NCI-H2081 (cell line): ENCODE measurements at places on chromosomes 3 and 15.

DNA sequence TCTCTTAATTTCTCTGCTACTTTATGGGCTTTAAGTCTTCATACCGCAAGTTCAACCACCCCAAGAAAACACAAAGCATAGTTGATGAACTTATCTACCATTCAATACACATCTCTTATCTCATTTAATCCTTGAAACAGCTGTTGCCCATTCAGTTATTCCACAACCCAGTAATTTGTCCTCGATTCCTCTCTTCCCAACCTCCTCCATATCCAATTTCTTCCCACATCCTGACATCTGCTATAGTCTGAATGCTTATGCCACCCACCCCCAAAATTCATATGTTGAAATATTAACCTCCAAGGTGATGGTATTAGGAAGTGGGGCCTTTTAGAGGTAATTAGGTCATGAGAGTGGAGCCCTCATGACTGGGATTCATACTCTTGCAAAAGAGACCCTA, 345.4 kb downstream of the ERC2 start:
- DNase-seq = no peak

GRCh38 chr3:130934442-130935089, 40.7 kb downstream of the ATP2C1 start:
- no peak for DNase-seq

- no peak for DNase-seq
Observed at GRCh38 chr15:64527263-64527984, 67.0 kb downstream of the ZNF609 start.

DNA sequence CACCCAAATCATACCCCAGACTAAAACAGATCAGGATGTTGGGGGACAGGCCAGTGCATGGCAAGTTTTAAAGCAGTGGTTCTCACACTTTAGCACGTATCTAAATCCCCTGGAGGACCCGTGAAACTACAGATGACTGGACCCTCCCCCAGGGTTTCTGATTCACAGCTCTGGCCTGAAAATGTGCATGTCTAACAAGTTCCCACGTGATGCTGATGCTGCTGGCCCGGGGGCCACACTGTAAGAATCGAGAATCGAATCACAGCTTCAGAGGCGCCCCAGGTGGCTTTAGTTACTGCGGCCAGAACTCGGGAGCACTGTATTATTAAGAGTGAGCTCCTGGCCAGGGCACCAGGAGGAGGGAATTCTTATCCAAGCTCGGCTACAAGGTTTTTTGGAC, 11.6 kb downstream of the ADAMTS17 start:
- DNase-seq = no peak

DNA sequence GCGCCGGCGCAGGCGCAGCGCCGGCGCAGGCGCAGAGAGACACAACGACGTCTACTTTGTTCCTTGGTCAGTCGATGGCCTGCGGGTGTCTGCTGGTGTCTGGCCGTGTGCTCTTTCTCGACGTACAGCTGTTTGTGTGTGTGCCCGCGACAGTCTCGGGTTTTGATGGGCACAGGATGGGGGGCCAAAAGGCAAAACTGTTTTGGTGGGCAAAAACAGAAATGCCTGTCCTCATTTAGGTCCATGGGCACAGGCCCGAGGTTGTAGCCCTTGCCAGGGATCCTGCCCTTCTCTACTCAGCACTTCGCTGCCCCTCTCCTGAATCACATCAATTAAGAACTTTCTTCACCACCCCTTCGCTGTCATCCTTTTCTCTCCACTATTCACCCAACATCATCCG, 184.8 kb upstream of the CHL1 start:
- no peak for DNase-seq

GRCh38 chr3:43001094-43001553, 22.0 kb downstream of the GASK1A start:
- DNase-seq = no peak

DNA sequence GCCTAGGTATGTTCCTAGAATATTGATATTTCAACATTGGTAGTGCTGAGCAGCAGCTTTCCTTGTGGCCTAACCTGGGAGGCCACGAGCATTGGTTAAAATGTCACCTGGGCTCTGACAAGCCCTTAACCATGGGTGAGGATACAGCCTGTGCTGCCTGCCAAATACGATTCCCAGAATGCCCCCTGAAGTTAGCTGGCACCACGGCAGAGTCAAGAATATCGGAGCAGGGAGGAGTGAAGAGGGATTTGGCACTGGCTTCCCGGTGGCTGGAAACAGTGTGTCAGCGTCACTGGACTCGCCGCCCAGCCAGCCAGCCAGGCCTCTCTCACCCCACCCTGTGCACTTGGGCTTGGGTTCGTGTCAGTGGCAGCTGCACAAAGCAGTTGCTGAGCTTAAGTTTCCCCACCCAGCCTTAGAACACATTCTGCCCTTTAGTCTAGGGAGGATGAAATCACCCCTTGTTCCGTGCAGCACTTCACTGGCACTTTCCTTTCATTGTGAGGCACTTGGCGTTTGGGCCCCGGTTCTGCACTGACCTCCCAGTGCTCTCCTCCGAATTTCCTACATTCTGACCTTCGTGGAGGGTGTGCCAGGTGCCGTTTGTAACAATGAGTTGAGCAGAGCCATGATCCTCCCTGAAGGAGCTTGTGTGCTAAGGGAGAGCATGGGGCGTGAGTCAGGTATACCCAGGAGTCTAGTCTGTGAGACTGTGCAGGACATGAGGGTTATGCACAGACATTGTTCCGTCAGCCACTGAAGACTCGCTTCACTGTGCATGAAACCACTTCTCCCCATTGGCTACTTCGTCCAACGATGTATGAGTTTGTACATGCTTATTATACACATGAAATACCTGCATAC, 152.8 kb upstream of the BHLHE40 start:
- no peak for DNase-seq

GRCh38 chr3:100032243-100032642, 82.1 kb downstream of the FILIP1L start:
- DNase-seq = no peak

- DNase-seq = no peak
Observed at GRCh38 chr15:22887157-22887951, 48.9 kb downstream of the NIPA2 start.

DNA sequence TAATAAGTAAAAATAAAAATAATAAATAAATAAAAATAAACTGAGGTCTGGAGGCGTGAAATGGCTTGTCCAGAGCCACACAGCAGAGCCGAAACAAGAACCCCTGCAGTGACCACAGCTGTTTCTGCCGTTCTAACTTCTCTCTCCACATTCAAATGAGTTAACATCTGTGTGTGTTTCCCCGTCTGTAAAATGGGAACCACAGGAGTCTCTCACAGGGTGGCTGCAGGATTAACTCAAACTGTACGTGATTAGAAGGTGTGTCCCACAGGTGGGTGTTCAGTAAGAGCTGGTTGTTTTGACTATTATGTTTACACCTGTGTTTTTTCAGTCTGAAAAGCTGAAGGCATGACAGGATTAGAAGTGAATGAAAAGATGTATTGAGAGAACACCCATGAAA, 27.0 kb upstream of the MUC4 start:
- no peak for DNase-seq

DNA sequence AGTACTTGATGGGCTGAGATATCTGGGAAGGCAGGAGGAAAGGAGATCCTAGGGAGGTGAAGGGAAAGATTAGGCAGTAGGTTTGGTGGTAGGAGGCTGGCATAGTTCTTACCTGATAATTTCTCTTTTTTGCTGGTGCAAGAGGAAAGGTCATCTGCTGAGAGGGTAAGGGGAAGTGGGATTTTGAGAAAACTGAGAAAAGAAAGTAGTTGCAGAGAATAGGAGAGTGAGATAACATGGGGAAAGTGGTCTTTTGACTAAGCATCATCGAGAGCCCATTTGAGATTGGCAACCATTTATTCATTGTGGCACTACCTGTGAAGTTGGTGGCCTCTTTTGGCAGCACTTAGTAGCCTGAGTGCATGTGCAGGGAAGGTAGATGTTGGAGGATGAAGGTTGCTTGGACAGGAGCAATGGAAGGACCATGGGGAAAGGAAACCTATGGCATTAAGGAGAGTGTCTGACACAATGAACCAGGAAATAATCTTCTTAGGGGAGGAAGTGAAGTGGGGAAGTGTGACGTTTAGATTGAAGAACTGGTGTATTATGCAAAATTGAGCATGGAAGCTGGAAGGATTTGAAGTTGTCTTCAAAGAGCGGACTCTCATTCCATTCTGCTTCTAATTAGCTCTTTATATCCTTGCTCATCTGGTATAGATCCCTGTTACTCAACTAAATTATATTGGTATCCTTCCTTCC, 21.9 kb upstream of the USP13 start:
- no peak for DNase-seq

- DNase-seq = no peak
Observed at GRCh38 chr15:99135194-99135593, 30.3 kb downstream of the SYNM start.

- no peak for DNase-seq
Observed at GRCh38 chr3:146543461-146544001, 876 bp downstream of the PLSCR1 start.

GRCh38 chr3:105368566-105369499, 2.1 kb downstream of the ALCAM start:
- DNase-seq = peak; percentile 86

GRCh38 chr3:45936261-45936660, 7.0 kb upstream of the CXCR6 start:
- no peak for DNase-seq

- peak; percentile 36 for DNase-seq
Observed at GRCh38 chr15:71237456-71238188, 122.4 kb downstream of the THSD4 start.

- no peak for DNase-seq
Observed at GRCh38 chr3:45817831-45818522, 21.6 kb upstream of the SLC6A20 start.

DNA sequence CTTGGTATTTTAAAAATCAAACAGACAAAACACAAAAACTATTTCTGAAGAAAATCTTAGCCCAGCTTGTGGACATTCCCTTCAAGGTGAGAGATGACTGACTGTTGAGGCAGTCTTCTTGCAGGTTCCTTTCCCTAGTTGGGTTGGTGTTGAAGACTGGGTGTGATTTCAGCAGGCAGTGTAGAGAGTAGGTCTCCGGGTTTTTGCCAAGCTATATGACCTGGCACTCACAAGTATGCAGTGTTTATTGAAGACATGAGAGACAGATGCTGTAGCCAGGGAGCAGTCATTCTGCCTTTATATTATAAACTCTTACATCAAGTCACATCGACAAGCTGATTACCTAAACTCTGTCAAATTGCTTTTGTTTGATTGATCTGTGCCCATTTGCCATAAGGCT, 17.5 kb downstream of the SENP8 start:
- DNase-seq = peak; percentile 21
